ENCODE measurements at places on chromosomes 3 and 15. TPM values are rescaled to one million over a fixed set of nuclear protein-coding genes. Genes with fewer than 3 reads are reported as not detected.

GRCh38 chr3:3847994-3848922 is 49.0 kb downstream of the LRRN1 start:
- DNase-seq: no peak

GRCh38 chr3:60742606-60743145 is 508.6 kb downstream of the FHIT start:
- peak; percentile 58 for DNase-seq

- DNase-seq: no peak
Observed at GRCh38 chr15:68298882-68299381, 21.4 kb downstream of the FEM1B start.

LEKR1 gene
- total RNA-seq: 2.3 TPM

XRN1 gene
- 18.8 TPM for total RNA-seq

Data from kidney epithelial cell (primary cell).